Lung microvascular endothelial cell (primary cell): ENCODE measurements at places on chromosomes 3 and 15. TPM values are rescaled to one million over a fixed set of nuclear protein-coding genes. Genes with fewer than 3 reads are reported as not detected.

Gene SAXO2
- under 0.01 and 0.22 TPM in 2 replicates for total RNA-seq

DNA sequence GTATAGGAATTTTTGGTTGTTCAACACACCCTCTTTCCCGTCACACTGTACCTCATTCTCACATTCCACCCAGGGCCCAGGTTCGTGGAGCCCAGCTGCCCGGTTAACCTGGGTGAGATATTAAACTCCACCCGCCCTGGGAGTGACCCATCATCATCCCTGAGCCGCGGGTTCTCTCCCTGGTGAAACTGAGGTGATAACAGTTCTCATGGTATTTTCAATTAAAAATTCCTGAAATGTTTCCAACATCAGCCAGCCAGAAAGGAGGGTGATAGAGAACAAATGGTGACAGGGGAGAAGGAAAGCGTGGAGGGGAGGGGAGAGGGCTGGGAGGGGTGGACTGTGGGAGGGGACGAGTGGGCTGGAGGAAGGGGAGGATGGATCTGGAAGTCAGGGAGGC, 148.8 kb downstream of the ALDH1A2 start:
- DNase-seq = no peak

GRCh38 chr15:29612701-29613100, 209.6 kb downstream of the TJP1 start:
- no peak for DNase-seq

DNA sequence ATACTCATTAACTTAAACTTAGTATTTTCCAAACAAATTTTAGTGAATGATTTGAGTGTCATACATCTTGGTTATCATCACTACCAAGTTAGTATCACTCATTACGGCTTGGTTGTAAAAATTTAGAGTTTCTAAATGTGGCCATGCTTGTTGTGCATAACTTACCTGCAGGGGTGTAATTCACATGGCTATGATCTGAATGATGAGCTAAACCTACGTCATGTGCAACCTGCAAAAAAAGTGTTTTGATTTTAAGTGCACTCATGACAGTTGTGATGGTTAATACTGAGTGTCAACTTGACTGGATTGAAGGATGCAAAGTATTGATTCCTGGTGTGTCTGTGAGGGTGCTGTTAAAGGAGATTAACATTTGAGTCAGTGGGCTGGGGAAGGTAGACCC, 17.6 kb upstream of the CLDN16 start:
- no peak for DNase-seq

Gene CGNL1
- 17.9 and 38.3 TPM in 2 replicates for total RNA-seq

DNA sequence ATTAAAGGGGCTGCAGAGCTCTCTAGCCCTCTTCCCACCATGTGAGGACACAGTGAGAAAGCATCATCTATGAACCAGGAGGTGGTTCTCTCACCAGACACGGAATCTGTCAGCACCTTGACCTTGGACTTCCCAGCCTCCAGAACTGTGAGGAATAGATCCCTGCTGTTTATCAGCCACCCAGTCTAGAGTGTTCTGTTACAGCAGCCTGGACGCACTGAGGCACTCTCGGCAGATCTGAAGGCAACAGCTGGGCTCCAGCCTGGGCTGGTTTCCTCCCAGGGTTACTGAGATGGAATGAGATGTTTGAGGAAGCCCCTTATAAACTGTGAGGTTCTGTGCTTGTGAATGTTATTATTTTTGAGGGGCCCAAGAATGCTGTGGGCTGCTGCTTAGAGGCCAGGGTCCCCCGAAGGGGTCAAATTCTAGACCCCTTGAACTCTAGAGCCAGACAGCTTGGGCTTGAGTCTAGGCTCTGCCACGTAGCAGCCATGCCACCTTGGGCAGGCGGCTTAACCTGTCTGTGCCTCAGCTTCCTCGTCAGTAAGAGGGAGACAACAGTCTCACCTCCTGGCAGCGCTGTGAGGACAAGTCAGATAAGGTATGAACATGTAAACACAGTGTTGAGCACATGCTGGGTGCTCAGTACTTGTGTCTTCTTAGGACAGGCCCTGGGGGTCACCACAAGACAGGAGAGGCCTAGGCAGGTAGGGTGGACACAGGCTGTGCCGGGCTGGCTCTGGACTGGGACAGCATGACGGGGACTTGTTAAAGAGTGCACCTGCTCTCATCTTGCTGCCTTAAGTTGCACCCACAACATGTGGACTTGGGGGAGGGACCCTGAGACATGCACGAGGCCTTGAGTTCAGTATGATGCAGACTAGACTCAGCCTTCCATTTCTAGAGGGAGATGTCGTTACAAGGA, 49.2 kb downstream of the MGLL start:
- DNase-seq = no peak

Gene COX17
- total RNA-seq = 16.8 and 42.9 TPM in 2 replicates

DNA sequence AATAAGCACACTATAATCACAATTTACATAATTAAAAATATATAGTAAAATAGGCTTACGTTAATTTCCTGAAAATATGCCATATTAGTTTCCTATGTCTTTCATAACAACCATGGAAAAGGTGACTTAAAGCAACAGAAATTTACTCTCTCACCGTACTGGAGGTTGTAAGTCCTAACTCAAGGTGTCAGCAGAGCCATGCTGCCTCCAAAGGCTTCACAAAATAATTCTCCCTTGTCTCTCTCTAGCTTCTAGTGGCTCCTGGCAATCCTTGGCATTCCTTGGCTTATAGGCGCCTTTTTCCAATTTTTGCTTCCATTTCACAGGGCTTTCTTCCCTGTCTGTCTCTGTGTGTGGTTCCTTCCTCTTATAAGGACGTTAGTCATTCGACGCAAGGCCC, 7.6 kb downstream of the SI start:
- no peak for DNase-seq

Gene IGF1R
- total RNA-seq = 13.5 and 20.4 TPM in 2 replicates

DNA sequence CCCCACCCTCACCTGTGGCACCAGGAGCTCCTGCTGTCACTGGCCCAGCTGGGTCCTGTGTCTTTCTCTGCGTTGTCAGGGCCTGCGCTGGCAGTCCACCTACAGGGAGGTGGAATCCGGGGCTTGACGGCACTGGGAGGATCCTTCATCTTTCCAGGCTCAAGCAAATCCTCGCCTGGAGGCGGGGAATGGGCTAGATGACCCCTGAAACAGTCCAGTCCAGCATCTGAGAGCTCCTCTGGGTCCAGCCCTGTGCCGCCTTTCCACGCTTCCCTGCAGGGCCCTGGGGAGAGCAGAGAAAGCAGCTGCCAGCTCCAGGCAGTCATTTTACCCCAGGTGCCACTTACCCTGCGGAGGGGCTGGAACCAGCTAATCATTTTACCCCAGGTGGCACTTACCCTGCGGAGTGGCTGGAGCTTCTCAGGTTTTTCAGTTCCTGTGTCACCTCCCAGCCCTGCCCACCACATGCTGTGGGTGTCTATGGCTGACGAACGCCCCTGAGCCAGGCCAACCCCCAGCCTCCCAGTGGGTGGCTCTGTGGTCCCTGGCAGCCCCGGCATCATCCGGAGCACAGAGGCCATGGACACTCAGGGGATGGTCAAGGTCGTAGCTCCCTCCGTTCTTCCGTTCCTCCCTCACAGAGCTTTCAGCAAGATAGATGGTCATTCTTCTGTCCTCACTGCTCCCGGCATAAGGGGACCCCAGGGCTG, 17.9 kb upstream of the ADIPOQ start:
- DNase-seq = no peak

Gene ADAMTSL3
- total RNA-seq = 12.0 and 12.5 TPM in 2 replicates

Gene KBTBD13
- total RNA-seq = not detected in 2 replicates

GRCh38 chr3:125238759-125239158, 26.2 kb upstream of the SLC12A8 start:
- DNase-seq = no peak
